H1 (cell line): ENCODE measurements at places on chromosomes 5 and 9.

GRCh38 chr9:129321286-129322021 lies 143.4 kb upstream of the IER5L start:
- no peak for DNase-seq

- DNase-seq = no peak
Measured at GRCh38 chr9:109507421-109507838, 9.3 kb upstream of the PTPN3 start.

- no peak for DNase-seq
Measured at GRCh38 chr5:141521244-141521781, 32.4 kb downstream of the PCDHGC5 start.

DNA sequence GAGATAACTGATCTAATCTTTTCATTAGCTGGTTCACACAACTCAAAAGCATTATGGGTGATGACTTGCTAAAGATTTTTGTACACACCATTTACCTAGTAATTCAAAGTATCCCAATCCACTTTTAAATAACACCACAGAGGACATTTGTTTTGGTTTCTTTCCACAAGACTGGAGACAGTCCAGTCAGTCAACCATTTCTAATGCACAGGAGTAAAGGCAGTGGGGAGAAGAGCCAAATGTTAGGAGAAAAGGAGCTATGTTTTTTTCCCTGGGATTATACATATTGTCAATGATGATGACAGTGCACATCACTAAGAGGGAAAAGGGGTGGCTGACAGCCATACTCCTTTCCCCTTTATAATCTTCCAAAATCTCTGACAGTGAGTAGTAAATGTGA lies 240.9 kb downstream of the GABRB2 start:
- DNase-seq = no peak

DNA sequence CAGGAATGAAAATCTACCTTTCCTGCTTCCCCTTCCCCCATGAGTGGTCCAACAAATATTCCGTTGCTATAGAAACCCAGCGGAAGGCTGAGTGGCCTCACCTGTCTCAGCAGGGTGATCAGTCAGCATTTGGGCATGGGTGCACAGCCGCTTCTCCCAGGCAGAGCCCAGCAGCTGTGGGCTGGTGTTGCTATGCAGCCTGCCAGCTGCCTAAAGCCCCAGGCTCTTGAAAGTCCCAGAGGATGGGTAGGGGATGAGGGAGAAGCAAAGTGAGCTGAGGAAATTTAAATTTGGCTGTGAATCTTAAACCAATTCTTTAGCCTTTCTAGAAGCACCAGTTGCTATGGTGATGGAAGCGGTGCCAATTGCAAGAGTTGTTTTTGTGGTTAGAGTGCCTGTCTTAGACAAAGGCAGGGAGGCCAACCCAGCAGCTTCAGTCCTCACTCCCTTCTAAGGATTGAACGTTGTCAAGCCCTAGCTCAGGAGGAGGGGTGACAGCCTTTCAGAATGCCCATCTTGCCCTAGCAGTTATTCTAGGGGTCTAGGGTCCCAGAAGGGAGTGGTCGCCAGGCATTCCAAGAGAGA lies 151.5 kb upstream of the PITX1 start:
- no peak for DNase-seq

DNA sequence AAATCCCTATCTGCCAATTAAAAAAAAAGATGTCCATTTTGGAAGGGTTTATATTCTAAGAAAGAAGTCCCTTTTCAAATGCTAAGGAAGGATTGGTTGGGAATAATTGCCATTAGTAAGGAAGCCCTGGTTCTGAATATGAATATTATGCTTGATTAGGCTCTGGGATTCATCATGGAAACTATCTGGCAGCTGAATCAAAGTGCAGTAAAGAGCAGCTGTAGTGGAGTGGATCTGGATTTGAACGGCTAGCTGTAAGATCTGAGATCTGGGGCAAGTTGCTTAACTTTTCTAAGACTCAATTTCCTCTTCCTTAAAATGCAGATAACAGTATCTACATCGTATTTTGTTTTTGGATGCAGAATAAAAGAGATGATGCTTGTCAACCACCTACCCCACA lies 10.5 kb downstream of the IL12B start:
- DNase-seq = no peak

DNA sequence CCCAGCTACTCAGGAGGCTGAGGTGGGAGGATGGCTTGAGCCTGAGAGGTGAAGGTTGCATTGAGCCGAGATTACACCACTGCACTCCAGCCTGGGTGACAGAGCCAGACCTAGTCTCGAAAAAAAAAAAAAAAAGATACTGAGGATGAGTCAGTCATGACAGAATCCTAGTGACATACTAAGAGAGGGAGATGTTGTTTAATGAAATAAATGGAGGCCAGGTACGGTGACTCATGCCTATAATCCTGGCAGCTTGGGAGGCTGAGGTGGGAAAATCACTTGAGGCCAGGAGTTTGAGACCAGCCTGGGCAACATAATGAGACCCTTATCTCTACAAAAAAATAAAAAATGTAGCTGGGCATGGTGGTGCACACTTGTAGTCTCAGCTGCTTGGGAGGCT lies 107.2 kb downstream of the ZFAND5 start:
- no peak for DNase-seq

DNA sequence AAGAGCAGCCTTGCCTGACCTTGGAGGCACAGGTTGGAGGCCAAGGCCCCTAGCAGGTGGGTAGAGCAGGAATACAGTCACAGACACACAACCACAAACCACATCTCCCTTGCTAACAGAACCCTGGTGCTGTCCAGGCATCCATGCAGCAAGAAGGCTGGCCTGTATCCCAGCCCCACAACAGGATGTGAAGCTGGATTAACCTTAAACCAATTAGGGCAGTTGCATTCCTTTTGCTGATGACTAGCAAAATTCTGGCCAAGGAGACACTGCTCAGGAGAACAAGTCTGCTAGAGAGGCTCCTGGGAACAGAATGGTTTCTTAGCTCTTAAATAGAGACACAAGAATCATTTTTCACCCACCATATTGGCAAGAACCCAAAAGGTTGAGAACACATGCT lies 97.8 kb downstream of the C5orf15 start:
- DNase-seq = no peak

DNA sequence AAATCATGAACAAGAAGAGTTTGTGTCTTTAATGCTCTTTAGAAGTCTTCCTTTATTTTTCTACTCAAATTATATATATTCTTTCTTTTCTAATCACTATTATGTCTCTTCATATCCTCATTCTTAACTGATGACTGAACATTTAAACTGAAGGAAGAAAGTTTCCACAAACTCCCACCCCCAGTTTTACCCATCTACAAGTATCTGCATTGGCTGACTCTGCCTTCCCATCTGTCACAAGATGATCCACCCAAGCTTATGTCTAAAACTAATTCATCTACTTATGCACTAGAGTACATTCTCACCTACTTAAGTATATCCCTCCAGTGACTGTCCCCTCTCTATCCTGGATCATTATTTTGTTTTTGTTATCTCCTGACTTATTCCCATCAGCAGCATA lies 344.5 kb downstream of the PRR16 start:
- no peak for DNase-seq

GRCh38 chr5:68478301-68479095 lies 262.9 kb downstream of the PIK3R1 start:
- DNase-seq = no peak

GRCh38 chr9:138009016-138009802 lies 131.6 kb downstream of the CACNA1B start:
- DNase-seq = no peak

DNA sequence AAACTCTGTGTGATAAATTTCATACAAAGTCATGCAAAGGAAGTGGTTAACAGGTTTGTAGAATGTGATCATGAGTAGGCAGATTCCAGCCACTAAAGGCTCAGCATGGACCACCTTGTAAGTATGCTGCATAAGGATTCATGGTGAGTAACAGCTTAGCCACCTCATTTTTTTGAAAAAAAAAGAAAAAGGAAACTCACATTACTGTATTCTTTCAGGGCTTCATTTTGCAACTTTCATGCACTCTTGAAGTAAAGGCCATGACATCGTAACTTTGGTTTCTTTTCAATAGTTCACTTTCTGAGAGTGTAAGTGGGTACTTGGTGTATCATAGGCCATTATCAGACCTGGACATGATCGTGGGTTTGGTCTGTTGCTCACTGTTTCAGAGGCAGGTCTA lies 175.1 kb downstream of the PCSK1 start:
- no peak for DNase-seq

DNA sequence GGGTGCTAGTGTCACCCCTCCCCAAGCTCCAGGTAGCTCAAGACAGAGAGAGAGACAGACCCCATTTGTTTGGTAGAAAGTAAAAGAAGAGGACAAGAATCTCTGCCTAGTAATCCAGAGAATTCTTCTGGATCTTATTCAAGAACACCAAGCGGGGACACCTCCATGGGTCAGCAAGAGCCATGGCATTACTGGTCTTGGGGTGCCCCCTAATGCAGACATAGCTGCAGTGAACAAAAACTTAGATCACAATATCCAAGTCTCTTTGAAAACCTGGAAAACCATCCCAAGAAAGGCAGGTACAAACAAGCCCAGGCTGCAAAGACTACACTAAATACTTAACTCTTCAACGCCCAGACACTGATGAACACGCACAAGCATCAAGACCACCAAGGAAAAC lies 29.9 kb upstream of the PDE4D start:
- DNase-seq = no peak
